ENCODE measurements at places on chromosomes 7 and 10.

- DNase-seq = no peak
Measured at GRCh38 chr10:50456719-50457118, 167.0 kb downstream of the SGMS1 start.

DNA sequence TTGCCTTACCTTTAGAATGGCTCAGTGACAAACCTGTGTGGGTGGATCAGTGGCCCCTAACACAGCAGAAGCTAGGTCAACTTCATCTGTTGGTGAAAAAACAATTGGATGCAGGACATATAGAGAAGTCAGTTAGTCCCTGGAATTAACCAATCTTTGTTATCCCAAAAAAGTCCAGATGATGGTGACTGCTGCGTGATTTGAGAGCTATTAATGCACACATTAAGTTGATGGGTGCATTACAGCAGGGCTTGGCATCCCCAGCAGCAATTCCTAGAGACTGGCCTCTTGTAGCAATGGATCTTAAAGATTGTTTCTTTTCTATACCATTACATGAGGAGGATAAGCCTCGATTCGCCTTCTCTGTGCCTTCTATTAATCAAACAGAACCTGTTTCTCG, 33.3 kb downstream of the OR13A1 start:
- no peak for DNase-seq

GRCh38 chr7:158945519-158945918, 89.2 kb downstream of the DYNC2I1 start:
- peak; percentile 38 for DNase-seq

DNA sequence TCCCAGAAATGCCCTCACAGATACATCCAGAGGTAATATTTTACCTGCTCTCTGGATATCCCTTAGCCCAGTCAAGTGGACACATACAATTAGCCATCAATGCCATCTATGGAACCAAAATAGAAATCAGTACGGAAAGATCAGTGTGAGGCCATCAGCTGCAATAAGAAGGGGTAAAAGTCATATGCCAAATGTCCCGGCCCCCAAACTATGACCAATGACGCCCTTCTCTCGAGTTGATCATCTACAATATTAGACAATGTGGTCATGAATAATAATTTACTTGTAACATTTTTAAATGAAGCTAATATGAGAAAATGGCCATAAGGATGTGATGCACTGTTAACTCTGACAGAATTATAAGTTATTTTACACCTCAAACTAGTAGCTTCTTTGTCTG, 588.9 kb downstream of the POM121L12 start:
- DNase-seq = no peak

DNA sequence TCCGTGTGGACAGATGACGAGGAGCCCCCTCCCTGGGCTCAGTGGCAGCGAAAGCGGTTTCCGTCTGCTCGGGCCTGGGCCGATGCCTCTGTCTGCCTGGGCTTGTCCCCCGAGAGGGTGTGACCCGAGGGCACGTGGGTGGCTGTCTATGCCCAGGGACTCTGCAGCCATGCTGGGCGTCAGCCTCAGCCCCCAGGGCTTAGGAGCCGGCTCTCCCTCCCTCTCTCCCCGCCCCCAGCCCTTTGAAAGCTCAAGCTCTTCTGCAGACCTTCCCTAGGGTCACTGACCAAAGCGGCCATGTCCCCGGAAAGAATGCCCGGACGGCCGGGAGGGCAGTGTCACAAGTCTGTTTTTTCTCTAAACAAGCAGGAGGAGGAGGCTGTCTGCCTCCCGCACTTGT, 7.1 kb downstream of the MICALL2 start:
- DNase-seq = no peak

DNA sequence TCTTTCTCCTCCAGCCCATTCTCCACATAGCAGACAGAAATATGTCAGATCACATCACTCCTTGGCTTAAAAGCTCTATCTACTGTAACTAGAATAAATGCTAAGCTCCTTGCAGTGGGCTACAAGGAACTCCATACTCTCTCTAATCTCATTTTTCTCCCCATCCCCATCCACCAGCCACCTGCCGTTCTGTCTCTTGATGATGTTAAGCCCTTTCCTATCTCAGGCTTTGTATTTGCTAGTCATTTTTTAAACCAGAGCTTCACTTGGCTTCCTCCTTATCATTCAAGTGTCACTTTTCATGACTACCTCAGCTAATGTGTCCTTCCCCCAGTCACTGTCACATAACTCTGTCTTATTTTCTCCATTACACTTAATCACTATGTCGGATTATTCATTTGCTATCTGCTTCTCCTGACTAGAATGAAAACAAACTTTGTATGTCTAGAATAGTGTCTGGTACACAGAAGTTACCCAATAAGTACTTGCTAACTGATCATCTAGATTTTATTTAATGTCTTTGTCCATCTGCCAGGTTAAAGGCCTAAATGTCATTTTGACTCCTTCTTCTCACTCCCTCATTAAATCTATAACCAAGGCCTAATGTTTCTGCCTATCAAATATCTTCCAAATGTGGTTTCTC, 87.2 kb upstream of the RPA3 start:
- DNase-seq = no peak

DNA sequence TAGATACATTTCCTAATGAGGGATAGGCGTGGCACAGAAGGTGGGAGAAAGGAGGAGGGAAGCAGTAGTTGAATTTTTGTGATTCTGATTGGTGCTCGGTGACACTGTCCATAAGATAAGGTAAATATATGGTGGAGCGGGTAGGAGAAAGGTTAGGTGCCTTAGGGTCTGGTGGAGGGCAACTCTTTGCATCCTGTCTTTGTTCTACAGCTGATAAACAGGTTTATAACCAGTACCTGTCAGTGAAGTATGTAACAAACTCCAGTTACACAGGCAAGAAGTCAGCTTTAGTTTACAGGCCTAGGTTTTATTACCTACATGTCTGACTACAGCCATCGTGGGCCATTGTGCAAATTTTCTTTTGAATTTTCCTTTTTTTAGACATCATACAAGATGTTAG, 10.9 kb upstream of the FAM180A start:
- DNase-seq = no peak

Measured in activated effector memory CD4-positive, alpha-beta T cell treated with anti-CD3 and anti-CD28 coated beads, Interleukin-2, amount 50 U/mL, for 16 hours (primary cell).